ENCODE measurements at places on chromosomes 2 and 18.

DNA sequence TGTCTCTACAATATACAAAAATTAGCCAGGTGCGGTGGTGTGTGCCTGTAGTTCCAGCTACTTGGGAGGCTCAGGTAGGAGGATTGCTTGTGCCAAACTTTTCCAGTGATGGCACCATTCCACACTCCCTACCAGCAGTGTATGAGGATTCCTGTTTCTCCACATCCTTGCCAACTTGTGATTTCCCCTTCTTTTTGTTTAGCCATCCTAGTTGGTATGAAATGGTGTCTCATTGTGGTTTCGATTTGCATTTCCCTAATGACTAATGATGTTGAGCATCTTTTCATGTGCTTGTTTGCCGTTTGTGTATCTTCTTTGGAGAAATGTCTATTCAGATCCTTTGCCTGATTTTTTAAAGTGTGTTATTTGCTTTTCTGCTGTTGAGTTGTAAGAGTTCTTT, 41.0 kb downstream of the EPB41L5 start:
- DNase-seq = no peak

GRCh38 chr2:69166812-69167468, 154.0 kb downstream of the ANTXR1 start:
- no peak for DNase-seq

DNA sequence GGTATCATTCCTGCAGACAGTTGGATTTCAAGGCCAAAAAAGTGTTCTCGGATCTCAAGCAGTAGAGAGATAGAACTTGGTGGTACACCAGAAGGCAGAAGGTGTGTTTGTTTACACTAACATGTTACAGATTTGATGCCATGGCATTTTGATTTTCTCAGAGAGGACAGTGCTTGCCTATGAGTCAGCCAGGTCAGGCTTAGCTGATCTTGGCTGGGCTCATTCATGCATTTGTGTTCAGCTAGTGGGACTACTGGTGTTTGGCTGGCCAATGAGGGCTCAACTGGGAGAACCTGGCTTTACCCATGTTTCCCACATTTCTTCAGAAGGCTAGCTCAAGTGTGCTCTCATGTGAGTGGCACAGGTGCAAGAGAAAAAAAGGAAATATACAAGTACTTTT, 162.0 kb downstream of the C1D start:
- no peak for DNase-seq

- DNase-seq = no peak
Measured at GRCh38 chr18:58891776-58892175, 27.1 kb downstream of the ZNF532 start.

DNA sequence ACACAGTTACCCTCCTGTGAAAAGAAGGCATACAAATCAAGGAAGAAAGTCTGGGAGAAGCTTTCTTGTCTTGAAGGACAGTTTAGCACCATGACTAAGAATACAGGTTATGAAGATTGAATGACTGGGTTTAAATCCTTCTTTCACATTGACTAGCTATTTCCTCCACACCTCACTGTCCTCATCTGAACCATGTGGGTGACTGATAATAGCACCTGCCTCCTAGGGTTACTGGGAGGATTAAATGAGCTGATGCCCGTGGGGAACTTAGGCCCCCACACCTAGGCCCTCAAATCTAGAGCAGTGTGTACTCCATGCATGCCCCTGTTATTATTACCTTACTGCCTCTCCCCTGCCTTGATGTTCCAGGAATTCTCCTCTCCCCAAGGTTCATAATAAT, 202.9 kb downstream of the FBXO15 start:
- DNase-seq = no peak

- DNase-seq = no peak
Measured at GRCh38 chr18:7755753-7756475, 188.8 kb downstream of the PTPRM start.

DNA sequence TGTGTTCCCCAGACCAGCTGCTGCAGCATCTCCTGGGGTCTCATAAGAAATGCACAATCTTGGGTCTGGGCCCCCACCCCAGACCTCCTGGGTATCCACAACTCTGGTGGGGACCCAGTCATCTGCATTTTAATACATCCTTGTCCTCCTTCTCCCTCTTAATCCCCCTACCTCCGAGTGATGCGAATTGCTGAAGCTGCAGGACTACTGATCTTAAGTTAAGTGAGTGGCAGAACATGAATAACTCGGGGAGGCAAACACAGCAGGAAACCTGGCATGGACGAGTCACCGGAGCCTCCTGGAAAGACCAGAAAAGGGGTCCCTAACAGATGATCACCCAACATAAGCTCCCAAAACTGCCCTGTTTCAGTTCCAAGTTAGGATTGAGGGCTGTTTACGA, 283.2 kb upstream of the MGAT5 start:
- no peak for DNase-seq

DNA sequence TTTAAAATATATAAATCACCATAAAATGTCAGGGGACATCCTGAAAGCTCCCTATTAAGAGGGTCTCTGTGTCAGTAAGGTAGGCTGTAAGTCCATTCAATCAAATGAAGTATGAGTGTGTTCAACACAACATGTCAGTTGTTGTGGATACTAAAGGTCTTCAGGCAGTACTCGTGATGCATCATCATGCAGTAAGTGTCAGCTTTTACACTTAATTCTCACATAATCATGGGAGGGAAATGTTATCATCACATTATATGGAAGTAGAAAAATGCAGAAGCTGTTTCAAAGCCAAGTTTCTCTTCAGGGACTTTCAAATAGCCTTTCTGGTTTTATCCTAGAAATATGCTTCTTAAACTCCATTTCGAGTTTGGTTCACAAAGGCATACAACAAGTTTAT, 477.1 kb upstream of the ID2 start:
- DNase-seq = no peak

- DNase-seq = no peak
Measured at GRCh38 chr2:227479865-227480475, 8.0 kb downstream of the AGFG1 start.

GRCh38 chr18:63073481-63073880, 246.1 kb downstream of the BCL2 start:
- DNase-seq = no peak

DNA sequence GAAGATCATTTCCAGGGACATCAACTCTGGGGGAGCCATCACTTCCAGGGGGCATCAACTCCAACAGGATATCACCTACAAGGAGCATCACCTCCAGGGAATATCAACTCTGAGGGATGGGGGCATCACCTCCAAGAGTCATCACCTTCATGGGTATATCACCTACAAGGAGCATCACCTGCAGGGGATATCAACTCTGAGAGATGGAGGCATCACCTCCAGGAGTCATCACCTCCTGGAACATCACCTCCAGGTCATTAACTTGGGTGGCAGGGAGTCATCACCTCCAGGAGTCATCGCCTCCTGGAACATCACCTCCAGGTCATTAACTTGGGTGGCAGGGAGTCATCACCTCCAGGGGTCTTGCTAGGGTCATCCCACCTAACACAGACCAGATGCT, 167.6 kb downstream of the NDUFA10 start:
- no peak for DNase-seq

DNA sequence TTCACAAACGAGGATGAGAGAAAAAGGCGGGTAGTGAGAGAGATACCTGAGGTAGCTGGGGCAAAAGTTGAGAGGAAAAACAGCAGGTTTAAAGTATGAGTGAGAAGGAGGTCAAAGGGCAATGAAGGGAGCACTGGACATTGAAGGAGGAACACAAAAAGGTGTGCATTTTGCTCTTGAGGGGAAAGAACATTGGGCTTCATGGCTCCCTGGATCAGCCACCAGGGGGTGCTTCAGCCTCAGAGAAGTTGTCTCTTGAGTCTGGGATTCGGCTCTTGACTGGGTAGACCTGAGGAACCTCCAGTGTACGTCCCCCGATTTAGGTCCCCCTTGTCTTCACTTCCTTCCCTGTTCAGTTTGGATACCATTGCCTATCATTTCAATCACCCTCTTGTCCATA, 128.5 kb downstream of the RAPGEF4 start:
- DNase-seq = peak; percentile 56

DNA sequence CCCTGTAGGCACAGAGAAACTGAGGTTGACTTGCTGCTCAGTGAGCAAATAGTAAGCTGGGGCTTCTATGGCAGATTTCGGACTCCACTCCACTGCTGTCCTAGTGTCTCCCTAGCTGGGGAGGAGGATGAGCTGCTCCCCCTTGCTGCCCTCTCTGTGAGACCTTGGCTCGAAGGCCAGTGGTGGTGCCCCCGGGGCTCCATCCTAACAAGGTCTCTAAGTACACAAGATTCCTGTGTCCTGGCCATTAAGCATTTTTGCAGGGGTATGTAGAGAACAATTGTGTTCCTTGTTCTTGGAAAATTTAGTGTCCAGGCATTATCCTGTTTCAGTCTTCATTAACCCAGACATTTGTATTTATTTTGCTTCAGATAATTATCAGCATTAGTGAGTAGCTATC, 21.3 kb upstream of the BCL2L11 start:
- DNase-seq = no peak

GRCh38 chr18:23539911-23540525, 36.7 kb downstream of the RMC1 start:
- no peak for DNase-seq

DNA sequence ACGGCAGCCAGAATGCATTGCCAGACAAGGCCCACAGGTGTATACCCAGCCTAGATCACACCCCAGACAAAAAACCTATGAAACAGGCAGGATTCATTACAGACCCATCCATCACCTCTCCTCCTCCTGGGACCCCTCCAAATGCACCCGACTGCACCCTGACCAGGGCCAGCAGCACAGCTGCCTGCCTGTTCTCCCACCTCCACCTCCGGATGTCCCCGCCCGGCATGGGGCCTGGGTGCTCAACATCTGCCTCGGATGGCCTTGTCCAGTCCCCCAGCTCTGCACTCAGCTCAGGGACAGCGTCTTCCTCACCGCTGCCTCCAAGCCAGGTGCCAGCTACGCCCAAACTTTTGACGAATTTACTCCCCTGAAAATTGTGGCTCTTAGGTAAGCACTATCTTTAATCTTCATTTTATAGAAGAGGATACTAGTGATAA, 91.1 kb downstream of the TPO start:
- DNase-seq = peak; percentile 44

- DNase-seq = no peak
Measured at GRCh38 chr2:230681171-230681545, 31.5 kb upstream of the CAB39 start.

DNA sequence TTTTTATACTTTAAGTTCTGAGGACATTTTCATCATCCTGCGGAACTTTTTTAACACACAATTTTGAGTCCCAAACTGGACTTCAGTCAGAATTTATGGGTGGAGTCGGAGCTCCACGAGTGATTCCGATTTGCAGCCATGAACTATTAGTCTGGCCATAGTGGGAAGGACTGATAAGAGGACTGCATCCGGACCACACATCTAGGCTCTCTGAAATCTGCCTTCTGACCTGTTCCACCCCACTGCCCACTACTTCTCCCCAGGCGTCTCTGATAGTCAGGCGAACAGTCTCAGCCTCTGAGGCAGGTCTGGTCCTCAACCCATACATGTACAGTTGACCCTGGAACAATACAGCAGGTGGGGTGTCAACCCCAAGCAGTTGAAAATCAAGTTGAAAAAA, 5.2 kb downstream of the MRPL35 start:
- DNase-seq = no peak

DNA sequence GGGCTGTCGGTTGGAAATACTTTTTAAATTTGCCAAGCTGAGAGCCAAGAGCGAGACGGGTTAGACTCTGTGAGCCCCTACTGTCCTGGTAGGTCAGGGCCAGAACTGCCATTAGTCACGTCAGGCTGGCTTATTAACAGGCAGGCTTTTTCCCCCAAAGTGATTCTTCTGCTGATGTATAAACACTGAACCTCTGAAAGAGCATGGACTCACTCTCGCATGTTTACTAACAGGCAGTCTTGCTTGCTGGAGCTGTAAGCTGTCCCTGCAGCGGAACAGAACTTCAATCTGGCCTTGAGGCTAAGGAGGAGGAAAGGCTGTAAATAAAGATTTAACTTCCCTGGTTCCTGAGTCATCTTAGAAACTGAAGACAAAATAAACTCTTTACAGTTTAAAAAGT, 288.4 kb downstream of the PIEZO2 start:
- no peak for DNase-seq

DNA sequence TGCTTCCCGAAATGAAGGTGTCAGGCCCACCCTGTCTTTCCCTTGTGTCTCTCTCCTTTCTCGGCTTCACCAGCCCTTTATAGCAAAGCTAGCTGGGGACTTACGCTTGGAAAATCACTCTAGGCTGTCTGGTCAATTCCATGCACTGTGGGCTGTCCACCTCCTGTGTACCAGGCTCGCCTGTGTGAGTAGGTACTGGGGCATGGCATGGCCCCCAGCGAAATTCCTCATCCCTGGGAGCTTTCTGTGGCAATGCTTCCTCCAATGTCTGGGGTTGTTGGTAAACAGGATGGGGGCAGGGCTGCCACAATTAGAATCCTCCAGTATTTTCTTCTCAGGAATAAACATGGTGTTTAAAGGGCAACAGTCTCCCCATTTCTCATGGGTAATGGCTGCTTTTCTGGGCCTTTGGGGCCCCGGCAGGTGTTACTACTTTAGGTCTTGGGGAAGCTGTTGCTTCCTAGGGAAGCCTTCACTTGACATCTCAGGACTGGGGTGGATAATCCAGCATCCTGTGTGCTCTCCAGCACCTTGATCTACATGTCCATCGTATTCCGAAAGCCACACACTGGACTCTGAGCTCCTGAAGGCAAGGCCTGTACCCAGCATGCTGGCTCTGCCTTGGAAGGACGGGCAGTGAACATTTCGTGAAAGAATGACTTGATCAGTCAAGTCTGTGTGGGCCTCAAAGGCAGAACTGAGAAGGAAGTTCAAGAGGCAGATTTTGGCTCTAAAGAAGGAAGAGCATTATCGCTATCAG, 21.1 kb downstream of the RHOB start:
- DNase-seq = no peak

GRCh38 chr2:44946372-44947027, 5.0 kb downstream of the SIX3 start:
- DNase-seq = no peak

- no peak for DNase-seq
Measured at GRCh38 chr2:224952936-224953657, 89.2 kb downstream of the DOCK10 start.

- no peak for DNase-seq
Measured at GRCh38 chr2:46556681-46557289, 77.4 kb downstream of the TMEM247 start.

DNA sequence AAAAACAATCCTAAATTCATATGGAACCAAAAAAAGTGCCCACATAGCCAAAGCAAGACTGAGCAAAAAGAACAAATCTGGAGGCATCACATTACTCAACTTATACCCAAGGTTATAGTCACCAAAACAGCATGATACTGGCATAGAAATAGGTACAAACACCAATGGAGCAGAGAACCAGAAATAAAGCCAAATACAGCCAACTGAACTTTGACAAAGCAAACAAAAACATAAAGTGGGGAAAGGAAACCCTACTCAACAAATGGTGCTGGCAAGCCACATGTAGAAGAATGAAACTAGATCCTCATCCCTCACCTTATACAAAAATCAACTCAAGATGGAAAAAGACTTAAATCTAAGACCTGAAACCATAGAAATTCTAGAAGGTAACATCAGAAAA, 40.5 kb downstream of the CRYGD start:
- no peak for DNase-seq

GRCh38 chr2:63890678-63891077, 49.0 kb downstream of the UGP2 start:
- no peak for DNase-seq

All from breast epithelium (tissue), 4 donors.